HFFc6 (cell line): ENCODE measurements at places on chromosomes 4 and X. TPM values are rescaled to one million over a fixed set of nuclear protein-coding genes. Genes with fewer than 3 reads are reported as not detected.

DNA sequence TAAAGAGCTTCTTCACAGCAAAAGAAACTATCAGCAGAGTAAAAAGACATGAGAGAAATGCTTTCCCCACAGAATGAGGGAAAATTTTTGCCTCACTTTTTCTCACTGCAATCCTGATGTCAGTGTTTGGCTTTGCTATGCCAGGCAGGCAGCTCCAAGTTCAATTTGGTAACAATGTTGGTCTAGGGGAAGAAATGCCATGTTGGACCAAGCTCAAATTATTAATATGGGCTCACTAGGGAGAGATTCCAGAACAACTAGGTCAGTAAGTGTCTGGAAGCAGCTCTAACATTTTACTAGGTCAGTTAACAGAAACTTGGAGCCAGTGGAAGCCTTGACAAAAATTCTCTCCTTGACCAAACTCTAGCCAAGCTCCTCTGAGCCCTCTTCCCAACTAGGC, 95.4 kb downstream of the NAF1 start:
- no peak for DNase-seq

DNA sequence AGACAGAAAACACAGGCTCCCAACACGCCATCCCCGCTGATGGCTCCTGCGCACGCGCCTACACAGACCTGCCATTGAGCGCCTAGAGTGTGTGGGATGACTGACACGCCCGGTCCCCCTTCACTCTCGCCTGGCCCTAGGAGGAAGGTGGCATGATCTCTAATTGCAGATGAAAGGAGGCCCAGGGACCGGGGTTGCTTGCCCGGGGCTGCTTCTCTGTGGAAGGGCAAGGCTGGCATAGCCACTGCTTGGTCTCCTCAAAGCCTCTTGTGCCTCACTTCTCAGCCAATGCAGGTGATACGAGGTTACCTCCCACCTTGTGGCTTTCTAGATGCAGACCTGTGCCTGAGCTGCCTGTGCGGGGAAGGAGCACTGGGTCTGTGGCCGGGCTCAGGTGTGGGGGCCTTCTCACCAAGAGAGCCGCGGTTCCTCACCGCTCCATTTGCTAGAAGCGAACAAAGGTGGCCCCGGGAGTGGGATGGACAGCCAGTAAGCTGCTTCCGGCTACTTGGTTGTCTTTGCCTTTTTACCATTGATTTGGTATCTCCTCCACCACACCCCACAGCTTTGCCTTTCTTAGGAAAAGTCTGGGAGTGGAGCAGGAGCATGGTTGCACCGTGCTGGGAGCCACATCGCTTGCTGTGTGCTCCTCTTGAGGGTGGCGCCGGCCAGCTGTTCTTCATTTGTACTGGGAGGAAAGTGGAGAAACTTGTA, 47.0 kb downstream of the TBC1D14 start:
- no peak for DNase-seq

DNA sequence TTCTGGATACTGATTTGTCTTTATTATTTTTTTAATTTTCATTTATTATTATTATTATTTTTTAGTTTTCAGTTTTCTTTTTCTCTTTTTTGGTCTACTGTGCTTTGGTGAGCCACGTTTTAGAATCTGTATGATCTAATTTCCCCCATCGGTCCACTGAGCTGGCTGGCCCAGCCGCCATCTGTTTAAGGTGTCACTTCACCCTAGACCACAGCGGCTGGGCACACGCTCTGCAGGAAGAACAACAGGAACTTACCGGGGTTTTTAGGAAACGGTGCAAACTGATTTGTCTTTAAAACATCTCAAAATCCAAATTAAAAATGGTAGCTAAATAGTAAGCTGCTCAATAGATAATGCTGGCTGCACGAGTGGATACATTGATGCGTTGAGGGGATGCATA, 48.8 kb upstream of the AMOT start:
- DNase-seq, result no peak

DNA sequence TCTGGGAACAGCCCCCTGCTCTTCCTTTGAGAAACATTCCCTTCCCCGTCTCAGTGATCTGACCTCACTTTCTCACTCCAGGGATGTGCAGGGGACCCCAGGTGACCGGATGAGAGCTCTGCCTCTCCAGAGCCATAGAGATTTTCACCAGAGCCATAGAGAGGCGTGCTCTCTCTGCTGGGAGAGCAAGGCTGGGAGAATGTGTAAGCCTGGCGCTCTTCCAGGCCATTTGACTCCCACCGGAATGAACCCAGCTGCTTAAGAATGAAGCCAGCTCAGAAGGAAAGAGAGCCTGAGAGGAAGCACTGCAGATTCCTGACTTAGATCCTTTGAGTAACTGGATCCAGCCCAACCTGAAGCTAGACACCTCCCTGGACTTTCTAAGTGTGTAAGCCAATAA, 106.4 kb downstream of the DHX15 start:
- peak; percentile 25 for DNase-seq

DNA sequence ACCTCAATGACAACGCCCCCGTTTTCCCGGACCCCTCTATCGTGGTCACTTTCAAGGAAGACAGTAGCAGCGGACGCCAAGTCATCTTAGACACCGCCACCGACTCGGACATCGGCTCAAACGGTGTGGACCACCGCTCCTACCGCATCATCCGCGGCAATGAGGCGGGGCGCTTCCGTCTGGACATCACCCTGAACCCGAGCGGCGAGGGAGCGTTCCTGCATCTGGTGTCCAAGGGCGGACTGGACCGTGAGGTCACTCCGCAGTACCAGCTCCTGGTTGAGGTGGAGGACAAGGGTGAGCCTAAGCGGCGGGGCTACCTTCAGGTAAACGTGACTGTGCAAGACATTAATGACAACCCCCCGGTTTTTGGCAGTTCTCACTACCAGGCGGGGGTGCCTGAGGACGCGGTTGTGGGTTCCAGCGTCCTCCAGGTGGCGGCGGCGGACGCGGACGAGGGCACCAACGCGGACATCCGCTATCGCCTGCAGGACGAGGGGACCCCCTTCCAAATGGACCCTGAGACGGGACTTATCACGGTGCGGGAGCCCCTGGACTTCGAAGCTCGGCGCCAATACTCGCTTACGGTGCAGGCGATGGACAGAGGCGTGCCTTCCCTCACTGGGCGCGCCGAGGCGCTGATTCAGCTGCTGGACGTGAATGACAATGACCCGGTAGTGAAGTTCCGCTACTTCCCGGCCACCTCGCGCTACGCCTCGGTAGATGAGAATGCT, 2.2 kb downstream of the FAT4 start:
- DNase-seq, result peak; percentile 23

- DNase-seq, result peak; percentile 19
Observed at GRCh38 chrX:130024127-130024526, 41.7 kb downstream of the BCORL1 start.

Gene RHOXF1
- not detected in 2 replicates for total RNA-seq

Gene MAGEB2
- not detected in 3 replicates for total RNA-seq

Gene FATE1
- total RNA-seq, result not detected in 2 replicates
